ENCODE measurements at places on chromosomes 1 and 21.

DNA sequence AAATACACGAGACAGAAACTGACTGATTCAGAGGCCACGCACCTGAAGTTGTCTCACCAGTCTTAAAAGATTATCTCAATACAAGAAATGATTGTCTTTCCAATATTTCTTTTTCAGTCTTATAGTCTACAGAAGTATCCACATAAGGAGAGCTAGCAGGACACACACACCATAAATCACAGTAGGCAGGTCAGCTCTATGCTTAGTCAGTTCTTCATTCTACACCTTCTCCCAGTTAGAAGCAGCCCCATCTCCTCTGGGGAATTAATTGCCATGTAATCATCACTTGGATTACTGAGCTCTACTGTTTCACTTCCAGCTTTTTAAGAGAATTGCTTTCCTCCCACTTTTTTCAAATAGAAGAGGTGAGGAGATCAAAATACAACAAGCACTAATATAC, 59.6 kb downstream of the SMYD3 start:
- no peak for DNase-seq

- no peak for DNase-seq
These were observed 367.9 kb upstream of the DUSP10 start for GRCh38 chr1:222109836-222110235.

DNA sequence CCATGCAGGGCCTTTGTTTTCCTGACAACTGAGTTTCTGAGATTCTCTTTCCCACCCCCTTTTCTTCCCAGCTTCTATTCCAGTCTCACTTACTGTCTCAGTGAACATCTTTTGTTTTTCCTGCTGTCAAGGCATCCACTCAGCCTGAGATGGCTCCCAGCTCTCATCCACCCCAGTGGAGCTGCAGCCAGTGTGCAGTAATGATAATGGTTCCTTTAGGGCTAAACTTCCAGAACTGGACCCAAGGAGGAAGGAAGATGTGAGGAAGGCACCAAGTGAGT, 44.4 kb upstream of the KIRREL1 start:
- DNase-seq, result no peak

- no peak for DNase-seq
These were observed 66.5 kb downstream of the FCRL5 start for GRCh38 chr1:157485793-157486192.

All from activated naive CD8-positive, alpha-beta T cell treated with anti-CD3 and anti-CD28 coated beads, Interleukin-2, amount 50 U/mL, for 16 hours (primary cell).